Upper lobe of left lung (tissue), 6 donors: ENCODE measurements at places on chromosomes 16 and 17.

GRCh38 chr16:85321509-85322271 lies 209.4 kb upstream of the CIBAR2 start:
- DNase-seq: peak; percentile 82

DNA sequence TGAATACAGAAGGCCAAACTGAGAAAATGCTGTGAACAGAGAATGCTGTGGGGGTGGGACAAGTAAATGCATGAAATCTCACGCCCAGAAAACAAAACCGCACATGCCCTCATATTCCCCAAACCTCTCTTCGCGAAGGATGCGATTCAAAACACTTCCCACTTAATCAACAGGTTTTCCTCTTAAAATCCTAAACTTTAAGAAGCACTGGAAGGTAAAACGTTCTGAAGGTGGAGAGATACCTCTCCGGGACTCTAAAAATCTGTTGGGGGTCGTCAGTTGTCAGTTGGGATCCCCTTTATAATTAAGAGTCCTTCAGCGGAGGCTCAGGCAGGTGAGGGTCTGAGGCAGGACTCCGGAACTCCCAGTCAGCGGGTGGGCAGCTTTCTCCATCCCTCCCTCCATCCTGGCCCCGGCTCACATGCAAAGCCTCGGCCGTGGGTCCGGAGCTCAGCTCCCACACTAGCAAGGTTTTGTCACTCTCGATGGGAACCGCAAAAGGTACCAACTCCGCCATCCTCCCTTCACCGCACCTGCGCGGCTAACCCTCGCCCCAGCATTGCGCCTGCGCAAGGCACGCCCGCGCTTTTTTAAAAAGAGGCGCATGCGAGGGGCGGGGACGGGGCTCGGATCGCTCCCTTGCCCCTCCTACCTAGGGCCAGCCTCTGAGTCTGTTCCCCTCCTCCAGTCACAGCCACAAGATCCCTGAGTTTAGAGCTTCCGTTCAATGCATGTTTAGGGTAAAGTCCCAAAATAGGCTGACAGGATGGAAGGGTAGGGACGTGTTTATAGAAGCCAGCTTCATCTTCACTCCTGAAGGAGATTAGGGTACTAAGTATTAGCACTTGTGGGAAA lies at the start of gene RDM1:
RDM1 (minus strand) TSS at position 563 of the 855 bp plus-strand sequence; CDS start at position 517, 46 bp downstream.
- DNase-seq: peak; percentile 90

DNA sequence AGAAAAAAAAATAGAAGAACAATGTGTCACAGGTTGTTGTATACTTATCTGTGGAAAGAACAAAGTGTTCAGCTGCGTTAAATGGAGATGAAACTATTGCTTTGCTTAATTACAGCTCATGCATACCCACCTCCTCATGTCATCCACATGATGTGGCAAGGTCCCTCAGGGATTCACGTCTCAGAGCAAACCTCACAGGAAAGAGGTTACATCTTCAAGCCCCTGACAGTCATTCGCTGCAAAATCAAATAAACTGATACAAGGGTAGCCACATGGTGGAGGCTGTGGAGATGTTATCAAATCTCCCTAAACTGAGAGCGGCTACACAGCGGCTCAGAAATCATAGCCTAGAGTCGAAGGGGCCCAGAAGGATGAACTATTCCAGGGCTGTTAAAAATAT lies 21.1 kb downstream of the GINS3 start:
- DNase-seq: no peak

- DNase-seq: no peak
Observed at GRCh38 chr17:78272181-78272913, 40.9 kb downstream of the TMEM235 start.

GRCh38 chr17:29256735-29257466 lies 10.2 kb downstream of the CRYBA1 start:
- DNase-seq: no peak

DNA sequence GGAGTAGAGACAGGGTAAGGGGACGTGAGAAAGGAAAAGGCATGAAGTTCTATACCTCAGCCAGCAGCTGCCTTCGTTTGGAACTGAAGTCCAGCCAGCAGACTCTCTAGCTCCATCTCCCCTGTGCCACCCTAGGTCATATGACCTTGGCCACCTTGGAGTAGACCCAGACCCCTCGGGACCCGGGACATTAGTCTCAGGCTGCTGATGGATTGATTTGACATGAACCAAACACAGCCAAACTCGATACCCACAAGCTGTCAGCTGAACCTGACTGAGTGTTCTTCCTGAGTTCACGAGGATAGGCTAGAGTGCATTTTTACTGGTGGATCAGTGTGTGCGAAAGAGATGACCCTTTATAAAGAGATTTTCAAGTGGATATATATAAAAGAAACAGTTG lies 68.5 kb downstream of the YPEL2 start:
- DNase-seq: no peak

GRCh38 chr17:2904135-2904534 lies 107.9 kb downstream of the RAP1GAP2 start:
- no peak for DNase-seq

- DNase-seq: peak; percentile 82
Observed at GRCh38 chr17:50904518-50905459, 38.6 kb upstream of the TOB1 start.

- DNase-seq: peak; percentile 99
Observed at GRCh38 chr17:37358830-37359681, 16.7 kb upstream of the C17orf78 start.

- no peak for DNase-seq
Observed at GRCh38 chr16:87460936-87461335, 31.9 kb downstream of the ZCCHC14 start.

DNA sequence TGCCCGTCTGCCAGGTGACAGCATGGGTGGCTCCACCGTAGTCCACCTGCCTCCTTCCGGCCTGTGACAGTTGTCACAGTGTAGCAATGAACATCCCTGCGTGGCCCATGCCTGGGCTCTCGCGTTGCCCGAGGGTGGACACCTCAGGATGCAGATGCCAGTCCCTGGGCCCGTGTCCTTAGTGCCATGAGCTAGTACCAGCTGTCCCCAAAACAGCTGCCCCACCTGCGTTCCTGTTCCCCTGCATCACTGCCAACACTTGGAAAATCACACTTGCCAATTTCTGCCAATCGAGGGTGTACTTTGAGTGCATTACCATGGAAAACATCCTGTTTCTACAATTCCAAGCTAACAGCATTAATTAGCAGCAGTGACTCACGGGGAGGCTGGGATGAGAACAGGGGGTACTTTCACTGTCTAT lies 9.0 kb upstream of the C16orf95 start:
- DNase-seq: no peak

- DNase-seq: no peak
Observed at GRCh38 chr16:15782573-15783365, 74.1 kb downstream of the MYH11 start.
